Cortex of kidney (tissue), 1 donor: ENCODE measurements at places on chromosomes 1 and 21.

GRCh38 chr1:219189021-219189824 lies 15.5 kb downstream of the LYPLAL1 start:
- no peak for DNase-seq

GRCh38 chr1:14626869-14627607 lies 28.6 kb downstream of the KAZN start:
- DNase-seq, result no peak

DNA sequence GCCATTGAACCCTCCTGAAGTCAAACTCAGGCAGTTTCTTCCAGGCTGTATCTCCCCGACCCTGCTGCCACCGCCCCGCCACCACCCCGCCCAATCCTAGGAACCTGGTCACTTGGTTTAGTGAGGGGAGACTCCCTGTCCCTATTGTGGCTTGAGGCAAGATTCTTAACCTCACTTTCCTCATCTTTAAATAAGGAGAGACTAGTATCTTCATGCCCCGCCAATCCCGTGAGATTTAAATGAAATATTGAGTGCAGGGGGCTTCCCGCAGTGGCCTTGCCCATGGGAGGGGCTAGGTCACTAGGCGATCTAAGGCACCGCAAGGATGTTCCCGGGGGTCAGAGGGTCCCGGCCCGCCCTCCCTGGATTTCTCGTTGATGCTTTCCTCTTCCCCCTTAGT lies 998 bp downstream of the KDF1 start:
- DNase-seq, result no peak

- DNase-seq, result no peak
These were observed 86.5 kb upstream of the RGS1 start for GRCh38 chr1:192489047-192489446.

GRCh38 chr1:118154220-118154619 lies 30.8 kb downstream of the SPAG17 start:
- no peak for DNase-seq

DNA sequence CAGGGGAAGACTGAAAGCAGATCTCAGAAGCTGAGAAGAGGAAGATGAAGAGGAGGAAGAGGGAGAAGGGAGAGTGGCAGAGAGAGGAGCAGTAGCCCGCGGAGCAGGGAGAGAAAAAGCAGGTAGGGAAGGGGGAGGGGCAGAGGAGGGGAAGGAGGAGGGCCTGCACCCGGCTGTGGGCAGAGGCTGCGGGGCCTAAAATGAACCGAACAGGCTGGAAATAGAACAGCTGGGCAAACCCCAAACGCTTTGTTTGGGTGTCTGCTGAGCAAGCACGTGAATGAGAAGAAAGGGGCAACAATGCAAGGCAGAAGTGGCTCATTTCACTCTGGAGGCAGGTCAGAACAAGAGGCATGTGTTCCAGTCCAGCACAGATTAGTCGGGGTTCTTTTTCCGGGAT lies 33.5 kb downstream of the KCNC4 start:
- no peak for DNase-seq

DNA sequence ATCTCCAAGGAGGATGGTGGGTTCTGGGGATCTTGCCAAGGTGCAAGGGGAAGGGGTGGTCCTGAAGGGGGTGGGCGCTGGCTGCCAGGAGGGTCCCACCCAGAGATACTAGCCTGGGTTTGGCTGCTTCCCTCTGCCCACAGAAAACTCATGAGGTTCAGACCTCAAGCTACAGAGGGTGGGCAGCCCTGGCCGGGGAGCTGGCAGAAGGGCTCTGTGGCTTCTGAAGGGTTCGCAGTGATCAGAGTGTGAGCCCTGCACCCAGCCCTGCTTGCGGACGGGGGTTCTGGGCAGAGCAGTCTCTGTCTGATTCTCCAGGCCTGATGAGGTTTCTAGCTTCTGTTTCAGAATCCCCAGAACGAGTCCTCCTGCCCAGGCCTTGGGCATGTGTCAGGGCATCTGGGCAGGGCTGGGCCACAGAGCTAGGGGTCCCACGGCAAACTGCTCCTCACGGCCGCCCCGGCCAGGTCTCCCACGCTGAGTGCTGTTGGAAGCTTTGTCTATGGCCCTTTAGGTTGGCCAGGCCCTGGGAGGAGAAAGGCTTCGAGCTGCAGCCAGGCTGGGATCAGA lies 635 bp upstream of the MMEL1 start:
- no peak for DNase-seq

DNA sequence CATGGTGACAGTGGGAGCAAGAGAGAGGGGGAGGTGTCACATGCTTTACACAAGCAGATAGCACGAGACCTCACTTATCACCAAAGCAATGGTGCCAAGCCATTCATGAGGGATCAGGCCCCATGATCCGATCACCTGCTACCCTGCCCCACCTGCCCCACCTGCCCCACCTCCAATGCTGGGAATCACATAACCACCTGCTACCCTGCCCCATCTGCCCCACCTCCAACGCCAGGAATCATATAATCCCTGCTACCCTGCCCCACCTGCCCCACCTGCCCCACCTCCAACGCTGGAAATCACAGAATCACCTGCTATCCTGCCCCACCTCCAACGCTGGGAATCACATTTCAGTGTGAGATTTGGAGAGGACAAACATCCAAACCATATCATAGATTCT lies 10.6 kb upstream of the AIRE start:
- DNase-seq, result no peak

DNA sequence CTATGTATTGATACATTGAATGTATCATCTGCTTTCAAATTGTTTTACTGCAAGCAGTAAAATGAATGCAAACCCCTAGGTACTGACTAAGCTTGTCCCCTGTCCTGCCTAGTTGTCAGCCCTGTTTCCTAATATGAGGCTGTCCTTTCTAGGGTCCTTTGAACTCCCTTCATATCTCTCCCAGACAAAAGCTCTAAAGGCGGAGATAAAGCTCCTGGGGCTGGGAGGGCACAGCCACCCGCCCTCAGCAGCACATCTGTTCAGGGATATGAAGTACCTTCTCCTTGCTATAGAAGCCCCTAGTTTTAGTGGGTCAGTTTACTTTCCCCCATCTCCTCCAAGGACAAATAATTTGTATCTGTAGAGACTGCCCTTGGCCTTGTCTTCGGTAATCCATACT lies 93.1 kb upstream of the ETS2 start:
- DNase-seq, result no peak

DNA sequence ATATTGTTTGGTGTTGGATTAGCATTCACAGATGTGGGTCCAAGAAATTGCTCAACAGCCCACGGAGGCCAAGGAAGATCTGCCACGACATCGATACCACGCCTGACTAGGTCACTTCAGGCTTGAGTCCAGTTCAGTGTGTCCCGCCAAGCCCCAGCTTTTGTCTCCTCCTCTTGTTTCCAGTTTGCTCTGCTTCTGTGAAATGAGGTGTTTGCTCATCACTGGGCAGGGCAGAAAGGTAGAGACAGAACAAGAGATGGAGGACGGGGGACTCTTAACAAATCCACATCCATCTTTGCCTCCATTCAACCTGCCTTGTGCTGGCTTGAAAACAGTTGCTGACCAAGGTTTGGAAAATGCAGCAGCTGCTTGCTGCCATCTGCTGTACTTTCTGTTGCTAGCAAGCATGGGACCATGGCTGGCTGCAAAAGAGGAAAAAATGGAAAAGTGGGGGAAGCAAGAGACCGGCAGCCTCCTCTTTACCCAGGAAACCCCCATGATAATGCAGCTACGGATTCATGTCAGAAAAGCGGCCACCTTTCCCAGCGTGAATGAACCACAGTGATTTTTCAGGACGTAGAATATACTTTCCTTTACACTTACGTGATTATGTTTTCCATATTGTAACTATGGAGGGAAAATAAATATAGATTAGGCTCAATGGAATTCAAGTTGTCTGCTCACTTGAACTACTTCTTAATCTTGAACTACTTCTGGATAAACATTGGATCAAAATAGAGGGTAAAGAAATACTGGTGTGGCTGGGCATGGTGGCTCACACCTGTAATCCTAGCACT lies 80.2 kb upstream of the GREM2 start:
- no peak for DNase-seq

DNA sequence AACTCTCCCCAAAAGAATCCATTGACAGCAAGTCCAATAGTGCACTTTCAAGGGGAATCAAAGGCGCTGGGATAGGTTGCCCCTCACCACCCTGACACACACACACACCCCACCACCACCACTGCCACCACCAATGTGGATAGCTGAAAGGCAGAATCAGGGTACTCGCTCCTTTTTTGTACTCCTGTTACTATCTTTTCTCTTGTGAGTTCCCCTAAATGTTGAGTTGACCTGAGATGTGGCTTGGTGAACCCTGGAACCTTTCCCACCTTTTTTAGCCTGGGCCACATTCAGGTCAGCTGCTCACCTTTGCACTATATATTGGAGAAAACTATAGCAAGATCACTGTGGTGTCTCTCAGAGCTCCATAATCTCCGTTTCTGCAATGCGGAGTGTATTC lies 3.9 kb downstream of the S100A8 start:
- no peak for DNase-seq

- no peak for DNase-seq
These were observed 9.1 kb downstream of the LDLRAD1 start for GRCh38 chr1:54008876-54009275.

- DNase-seq, result no peak
These were observed 147.3 kb downstream of the DUSP10 start for GRCh38 chr1:221594576-221594975.

DNA sequence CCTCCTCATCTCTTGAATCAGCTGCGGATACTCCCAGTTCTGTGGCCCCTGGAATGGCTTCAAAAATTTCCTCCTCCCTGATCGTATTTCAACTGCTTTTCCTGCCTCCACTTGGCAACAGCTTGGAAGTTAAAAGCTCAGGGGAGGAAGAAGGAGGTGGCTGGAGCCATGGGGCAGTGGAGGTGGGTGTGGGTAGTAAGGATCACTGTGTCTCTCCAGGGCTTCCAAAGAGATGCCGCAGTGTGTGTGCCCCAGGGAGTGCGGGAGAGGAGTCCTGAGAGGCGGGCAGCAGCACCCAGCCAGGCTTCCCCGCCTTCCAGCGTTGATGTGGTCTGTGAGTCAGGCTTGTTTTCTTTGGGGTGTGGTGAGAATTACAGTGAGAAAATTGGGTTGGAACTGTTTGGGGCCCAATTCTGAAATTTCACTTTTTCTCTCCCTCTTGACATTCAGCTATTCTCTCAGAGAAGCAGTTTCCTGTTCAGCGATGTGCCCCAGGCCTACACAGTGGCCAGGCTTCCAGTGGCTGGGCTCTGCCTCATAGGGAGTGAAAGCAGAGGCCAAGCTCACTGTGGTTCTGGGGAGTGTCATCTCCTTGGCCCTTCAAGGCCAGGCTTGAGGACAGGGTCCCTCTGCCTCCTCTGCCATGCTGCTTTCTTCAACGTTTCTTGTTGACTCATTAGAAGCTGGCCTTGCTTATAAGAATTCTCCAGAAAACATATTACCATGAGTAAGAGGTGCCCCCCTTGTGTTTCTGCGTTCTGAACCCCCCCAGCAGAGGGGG lies 69.0 kb downstream of the PGM1 start:
- DNase-seq, result no peak

- no peak for DNase-seq
These were observed 357.8 kb downstream of the SIPA1L2 start for GRCh38 chr1:232271991-232272589.

DNA sequence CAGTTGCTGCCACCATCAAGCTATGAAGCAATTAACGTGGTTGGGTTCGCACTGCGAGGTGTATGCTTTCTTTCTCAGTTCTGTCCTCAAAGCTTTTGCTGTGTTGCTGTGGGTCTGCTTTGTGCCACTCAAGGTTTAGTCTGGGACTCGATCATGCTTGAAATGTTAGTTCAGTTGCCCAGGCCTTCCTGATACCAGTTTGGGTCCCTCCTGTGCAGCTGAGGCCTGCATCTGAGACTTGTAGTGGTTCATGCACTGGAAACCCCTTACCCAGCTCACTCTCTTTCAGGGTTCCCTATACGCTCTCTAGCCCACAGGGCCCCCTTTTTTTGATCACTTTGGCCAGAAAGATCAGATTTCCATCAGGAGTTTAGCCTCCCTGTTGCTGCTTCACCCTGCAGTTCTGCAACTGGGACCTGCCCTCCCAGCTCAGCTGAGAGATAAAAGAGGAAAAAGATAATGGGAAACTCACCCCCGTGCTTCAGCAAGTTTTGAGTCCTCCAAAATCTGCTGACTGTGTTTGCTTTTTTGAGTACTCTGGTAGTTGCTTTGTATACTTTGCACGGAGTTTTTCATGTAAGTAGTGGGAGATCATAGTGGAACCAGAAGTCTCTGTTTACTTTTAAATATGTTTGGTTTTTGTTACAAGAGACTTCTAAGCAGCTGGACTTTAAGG lies 317.0 kb downstream of the HHAT start:
- DNase-seq, result no peak

- no peak for DNase-seq
These were observed 76.7 kb upstream of the TMPRSS2 start for GRCh38 chr21:41584603-41585176.

DNA sequence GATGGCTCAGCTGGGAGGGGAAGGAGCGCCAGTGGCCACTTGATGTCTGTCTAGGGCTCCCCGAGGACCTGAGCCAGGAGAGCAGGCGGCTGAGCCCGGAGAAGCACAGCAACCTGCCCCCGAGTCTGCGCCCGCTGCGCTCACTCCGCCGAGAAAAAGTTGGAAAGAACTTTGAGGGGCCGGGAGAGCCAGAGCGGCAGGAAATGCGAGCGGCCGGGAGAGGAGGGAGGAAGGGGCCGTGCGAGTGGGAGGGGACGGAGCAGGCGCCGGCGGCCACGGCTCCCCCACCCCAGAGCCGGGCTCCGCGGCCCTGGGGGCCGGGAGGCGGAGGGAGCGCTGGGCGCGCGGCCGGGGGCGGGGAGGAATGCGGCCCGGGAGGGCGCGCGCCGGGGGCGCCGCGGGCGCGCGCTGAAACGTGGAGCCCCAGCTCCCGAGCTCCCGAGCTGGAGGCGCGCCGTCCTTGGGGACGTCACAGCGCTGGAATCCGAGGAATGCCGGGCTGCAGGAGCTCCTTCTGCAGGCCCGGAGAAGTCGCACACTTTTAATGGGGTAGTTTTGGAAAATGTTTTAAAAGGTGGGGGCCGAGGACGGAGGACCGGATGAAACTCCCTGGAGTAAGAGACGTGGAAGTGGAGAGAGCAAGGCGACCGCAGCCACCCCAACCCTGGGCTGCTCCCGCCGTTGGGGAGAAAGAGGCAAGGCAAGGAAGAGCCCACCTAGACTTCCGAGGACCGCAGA lies at the start of gene PTPN14:
PTPN14 (minus strand) TSS at position 167 of the 738 bp plus-strand sequence. CDS start 86,799 bp downstream, outside the sequence.
- peak; percentile 30 for DNase-seq

- no peak for DNase-seq
These were observed 13.0 kb upstream of the TMEM9 start for GRCh38 chr1:201167041-201167991.

GRCh38 chr1:65830306-65830705 lies 37.6 kb downstream of the PDE4B start:
- DNase-seq, result no peak

- DNase-seq, result no peak
These were observed 66.6 kb downstream of the CD34 start for GRCh38 chr1:207844371-207844770.

DNA sequence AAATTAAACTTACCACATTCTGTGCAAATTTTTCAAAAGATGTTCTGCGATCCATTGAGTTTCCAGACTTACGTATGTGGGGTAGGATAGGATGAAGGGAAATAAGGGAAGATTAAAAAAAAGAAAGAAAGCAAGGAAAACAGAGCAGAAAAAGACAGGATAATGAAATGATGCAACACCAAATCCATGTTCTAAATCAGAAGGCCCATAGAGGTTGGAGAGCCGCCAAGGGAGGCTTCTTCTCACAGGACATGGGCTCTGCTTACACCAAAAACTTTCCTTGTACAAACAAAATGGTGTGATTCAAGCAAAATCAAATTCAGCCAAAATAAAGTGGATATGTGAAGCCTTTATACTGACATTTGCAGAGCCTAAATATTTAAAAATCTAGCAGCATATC lies 189.5 kb upstream of the GREM2 start:
- DNase-seq, result no peak

GRCh38 chr1:44217809-44218410 lies 4.6 kb downstream of the DMAP1 start:
- no peak for DNase-seq
